ENCODE measurements at places on chromosomes 1 and 21. TPM values are rescaled to one million over a fixed set of nuclear protein-coding genes. Genes with fewer than 3 reads are reported as not detected.

GRCh38 chr21:32257962-32258785 lies 20.7 kb downstream of the MIS18A start:
- peak; percentile 73 for DNase-seq

DNA sequence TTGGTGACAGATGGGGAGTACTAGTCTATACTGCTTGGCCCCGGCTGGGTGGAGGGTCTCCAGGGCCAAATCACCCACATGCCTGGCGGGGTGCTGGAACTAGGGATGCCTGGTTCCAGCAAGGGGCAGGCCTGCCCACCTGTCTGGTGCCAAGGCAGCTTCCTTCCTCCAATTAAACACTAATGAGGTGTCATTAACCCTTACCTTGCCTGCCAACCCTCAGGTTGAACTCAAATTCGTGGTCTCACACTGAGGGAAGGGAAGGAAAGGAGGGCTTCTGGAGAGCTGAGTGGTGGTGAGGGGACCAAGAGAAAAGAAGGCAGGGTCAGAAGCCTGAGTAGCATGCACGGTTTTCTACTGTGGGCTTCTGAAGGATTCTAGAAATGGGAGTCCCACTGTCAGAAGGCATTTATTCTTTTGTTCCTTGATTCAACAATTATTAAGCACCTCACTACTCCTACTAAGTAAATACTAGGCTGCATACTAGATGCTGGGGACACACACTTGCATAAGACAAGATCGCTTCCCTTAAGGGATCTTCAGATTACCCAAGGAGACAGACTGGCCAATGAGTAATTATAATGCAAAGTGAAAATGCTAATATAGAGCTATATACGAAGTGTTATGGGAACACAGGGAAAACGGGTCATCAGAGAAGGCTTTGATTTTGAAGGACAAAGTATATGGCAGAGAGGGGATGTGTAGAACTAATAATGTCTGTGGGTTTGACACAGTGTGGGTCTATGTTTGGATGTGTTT lies 5.9 kb upstream of the EFNA3 start:
- no peak for DNase-seq

Gene OXCT2
- total RNA-seq = 1.7 TPM

- DNase-seq = no peak
Observed at GRCh38 chr21:35375115-35375514, 326.0 kb upstream of the RUNX1 start.

DNA sequence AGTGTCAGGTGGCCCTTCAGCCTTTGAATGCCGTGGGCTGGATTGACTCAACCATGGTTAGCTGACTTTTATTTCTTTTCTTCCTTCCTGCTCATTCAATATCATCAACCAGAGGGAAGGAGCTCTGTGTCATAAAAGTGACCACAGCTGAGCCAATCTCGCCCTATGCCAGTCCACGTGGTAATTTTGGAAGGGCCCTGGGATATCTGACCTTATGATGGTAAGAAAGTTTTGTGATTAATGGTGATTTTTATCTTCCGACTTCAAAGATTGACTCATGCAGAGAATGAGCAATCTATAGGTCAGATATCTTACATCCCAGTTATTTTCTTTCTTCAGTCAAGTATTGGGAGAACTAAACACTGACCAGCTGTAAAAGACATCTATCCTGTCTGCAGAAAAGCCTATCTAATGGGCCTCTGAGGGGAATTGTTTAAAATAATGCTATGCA lies 170.3 kb downstream of the ZC3H11B start:
- no peak for DNase-seq

- DNase-seq = no peak
Observed at GRCh38 chr1:185155600-185156287, 1.0 kb downstream of the TRMT1L start.

- DNase-seq = peak; percentile 67
Observed at GRCh38 chr1:228073857-228074545, 8.5 kb upstream of the ARF1 start.

GRCh38 chr1:85581802-85582686 lies 1.5 kb downstream of the CCN1 start:
- DNase-seq = peak; percentile 43

Gene RSRP1
- total RNA-seq = 76.9 TPM

GRCh38 chr1:214404571-214405213 lies 123.7 kb downstream of the SMYD2 start:
- DNase-seq = peak; percentile 42

Gene AMY2A
- total RNA-seq = 0.55 TPM

Gene RCSD1
- 0.50 TPM for total RNA-seq

DNA sequence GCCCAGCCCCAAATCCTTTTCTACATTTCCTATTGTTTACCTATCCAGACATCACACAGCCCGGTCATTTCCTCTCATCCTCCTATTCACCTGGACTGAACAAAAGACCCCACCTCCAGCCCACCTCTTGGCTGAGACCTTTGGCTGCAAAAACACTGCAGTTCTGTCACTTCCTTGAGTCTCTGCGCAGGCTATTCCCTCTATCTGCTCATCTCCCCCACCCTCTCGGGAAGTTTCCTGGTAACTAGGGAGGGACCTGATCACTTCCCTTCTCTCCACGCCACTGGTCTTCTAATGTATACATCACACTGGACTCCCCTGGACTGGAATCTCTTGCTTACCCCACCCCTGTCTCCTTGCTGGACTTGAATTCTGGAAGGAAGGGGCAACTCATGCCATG lies 5.3 kb downstream of the HTR1D start:
- DNase-seq = no peak

- DNase-seq = no peak
Observed at GRCh38 chr1:32929366-32929765, 28.2 kb upstream of the TMEM54 start.
